ENCODE measurements at places on chromosomes 16 and 17. TPM values are rescaled to one million over a fixed set of nuclear protein-coding genes. Genes with fewer than 3 reads are reported as not detected.

The KRTAP4-9 gene
- not detected for total RNA-seq

The FAM20A gene
- not detected for total RNA-seq

The PYY gene
- total RNA-seq, result not detected

The KRT36 gene
- not detected for total RNA-seq

The CIITA gene
- 738 TPM for total RNA-seq

The SLC5A10 gene
- total RNA-seq, result not detected

- no peak for DNase-seq
Measured at GRCh38 chr17:41065829-41066624, at the start of gene KRTAP2-4. Gene KRTAP2-4 (minus strand): TSS chr17:41065879. CDS start chr17:41065845, 34 bp downstream.

GRCh38 chr17:2985318-2985717 is 78.1 kb downstream of the OR1D5 start:
- DNase-seq, result no peak

- DNase-seq, result no peak
Measured at GRCh38 chr17:51914577-51914976, 243.9 kb downstream of the CA10 start.

DNA sequence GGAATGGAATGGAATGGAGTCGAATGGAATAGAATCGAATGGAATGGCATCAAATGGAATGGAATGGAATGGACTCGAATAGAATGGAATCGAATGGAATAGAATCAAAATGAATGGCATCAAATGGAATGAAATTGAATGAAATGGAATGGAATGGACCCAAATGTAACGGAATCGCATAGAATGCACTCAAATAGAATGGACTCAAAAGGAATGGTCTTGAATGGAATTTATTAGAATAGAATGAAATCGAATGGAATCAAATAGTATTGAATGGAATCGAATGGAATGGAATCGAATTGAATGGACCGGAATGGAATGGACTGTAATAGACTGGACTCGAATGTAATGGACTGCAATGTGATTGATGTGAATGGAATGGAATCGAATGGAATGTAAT is 501.4 kb upstream of the WSB1 start:
- DNase-seq, result peak; percentile 9

DNA sequence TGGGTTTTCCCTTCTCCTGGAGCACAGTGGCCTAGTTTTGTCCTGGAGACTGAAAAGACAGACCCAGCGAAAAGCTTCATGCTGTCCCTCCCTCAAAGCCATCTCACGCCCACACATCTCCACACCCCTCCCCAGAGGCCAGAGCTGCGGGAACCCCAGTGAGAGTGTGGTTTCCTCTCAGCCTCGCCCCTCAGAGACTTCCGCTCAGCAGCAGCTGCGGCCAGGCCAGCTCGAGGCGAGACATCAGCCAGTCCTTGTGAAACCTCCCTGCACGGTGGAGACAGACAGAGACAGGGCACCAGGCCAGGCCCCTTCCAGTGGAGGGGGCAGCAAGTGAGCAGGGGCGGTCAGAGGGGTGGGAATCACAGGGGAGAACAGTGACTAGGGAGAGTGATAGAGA is 77.0 kb upstream of the TNRC6C start:
- DNase-seq, result peak; percentile 91

DNA sequence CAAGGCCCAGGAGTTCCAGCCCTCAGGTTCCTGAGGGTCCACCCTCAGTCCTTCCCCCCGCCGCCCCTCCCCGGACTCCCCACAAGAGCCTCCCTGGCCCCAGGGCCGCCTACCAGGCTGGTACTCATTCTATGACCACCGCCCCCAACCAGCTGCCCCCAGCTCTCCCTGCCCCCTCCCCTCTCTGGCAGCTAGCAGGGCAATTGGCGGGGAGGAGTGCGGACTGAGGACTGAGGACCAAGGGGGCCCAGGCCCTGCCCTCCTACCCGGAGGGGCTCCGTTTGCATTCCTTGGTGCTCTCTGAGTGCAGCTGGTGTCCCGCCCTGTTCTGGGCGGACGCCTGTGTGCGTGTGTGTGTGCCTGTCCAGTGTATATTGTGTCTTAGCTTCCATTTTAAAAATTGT is 19.1 kb downstream of the UNC13D start:
- DNase-seq, result no peak

DNA sequence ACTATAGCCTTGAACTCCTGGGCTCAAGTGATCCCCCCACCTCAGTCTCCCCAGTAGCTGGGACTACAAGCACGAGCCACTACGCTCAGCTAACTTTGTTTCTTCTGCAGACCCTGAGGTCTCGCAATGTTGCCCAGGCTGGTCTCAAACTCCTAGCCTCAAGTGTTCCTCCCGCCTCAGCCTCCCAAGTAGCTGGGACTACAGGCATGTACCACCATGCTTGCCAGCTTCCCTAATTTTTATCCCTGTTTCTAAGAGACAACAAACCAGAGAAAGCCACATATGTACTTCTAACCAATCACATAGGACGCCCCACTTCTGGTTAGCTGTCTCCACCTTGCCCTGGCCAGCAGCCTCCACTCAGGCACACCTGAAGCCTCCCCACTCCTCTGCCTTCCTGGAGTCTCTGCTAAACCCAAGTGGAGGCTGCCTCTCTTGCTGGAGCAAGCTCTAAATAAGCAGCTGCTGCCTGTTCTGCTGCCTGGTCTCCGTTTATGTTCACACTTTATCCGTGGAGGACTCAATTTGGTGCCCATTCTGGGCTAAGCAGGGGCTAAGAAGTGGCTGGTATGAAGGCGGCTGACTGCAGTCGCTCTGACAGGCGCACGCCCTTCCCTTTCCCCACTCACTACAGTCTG is 24.7 kb downstream of the NSMCE1 start:
- DNase-seq, result no peak

- DNase-seq, result no peak
Measured at GRCh38 chr17:63440127-63440769, 5.9 kb downstream of the CYB561 start.

DNA sequence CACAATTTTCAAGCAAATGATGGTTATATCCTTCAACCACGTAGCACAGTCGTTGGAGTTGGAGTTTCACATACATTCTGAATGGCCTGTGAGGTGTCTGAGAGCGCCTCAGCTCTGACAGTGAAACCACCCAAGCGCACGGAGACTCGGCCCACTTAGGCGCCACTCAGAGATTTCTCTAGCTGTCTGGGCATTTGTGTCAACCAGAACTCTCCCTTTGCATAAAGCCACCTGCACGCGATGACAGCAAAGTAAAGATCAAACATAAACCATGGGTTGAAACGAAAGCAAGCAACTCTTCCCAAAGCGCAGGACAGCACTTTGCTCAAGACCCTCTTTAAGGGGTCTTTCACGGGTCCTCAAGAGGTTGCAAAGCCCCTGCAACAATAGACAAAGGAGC is 533 bp downstream of the SLC6A4 start:
- DNase-seq, result no peak

DNA sequence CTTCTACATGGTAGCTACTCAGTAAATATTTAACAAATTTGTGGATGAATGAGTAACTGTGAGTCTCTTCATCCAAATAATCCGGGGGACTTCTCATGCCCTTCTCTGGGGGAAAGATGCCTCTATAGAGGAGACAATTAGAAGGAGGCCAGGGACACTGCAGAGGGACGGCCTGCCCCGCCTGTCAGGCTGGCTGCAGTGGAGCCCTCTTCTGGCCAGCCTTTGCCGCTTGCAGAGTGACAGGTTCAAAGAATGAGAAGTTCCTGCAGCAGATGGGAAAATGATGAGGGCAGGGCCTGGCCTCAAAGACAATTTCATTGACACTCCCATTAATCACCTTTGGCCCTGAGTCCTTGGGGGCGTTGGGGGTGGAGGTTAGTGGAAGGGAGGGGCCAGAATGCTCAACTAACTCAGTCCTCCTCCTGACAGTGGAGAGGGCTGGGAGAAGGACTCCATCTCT is 339.0 kb downstream of the MAF start:
- no peak for DNase-seq

- DNase-seq, result no peak
Measured at GRCh38 chr17:77735566-77736198, 222.8 kb upstream of the TNRC6C start.

DNA sequence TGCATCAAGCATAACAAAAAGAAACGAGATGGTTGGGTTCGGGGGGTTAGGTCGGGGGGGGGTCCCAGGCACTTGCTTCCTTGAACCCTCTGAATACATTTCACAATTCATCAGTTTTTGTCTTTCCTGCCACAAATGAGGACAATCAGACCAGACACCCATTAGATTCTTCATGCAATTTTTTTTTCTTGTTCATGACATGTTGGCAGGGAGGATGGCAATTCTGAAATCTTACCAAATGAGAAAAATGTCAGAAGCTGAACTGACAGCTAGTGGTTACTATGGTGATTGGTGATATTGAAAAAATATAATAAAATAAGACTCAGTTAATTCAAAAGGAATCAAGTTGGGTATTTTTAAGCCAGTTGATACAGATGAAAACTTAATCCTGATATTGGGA is 419.5 kb upstream of the PSMD7 start:
- DNase-seq, result no peak

DNA sequence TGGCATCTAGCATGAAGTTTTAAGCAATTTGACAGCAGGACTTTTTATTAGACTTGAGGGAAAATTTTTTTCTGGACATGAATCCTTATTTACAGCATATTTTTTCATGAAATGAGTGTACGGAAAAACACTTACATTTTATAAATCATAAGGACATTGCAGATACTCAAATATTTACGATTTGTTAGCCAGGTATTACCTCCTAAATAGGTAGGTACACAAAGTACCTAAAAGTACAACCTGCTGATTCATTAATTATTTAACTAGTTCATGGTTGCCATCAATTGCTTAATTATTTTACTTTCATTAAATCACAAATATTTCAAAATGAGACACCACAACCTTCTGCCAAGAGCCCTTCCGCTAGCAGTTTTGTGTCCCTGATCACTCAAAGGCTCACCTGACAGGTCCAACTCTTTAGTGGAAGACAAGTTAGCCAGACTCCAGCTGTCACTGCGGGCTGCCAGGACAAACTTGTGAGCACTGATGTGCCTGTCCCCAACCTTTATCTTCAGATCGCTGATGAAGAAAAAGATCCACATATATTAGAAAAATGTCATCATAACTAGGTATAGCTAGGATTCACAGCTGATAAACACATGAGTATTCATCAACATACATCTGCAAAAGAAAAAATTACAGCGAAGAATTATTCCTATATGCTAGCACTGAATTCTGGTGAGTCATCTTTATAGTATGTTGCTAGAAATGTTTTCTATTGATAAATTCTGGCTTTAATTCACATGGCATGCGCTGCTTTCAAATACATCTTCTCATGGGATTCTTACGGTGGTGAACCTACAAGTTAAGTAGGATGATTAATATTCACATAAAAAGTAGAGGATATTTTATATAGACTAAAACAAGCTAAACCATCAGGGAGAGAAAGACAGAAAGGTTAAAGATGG is 28.2 kb downstream of the ANKFY1 start:
- DNase-seq, result no peak

DNA sequence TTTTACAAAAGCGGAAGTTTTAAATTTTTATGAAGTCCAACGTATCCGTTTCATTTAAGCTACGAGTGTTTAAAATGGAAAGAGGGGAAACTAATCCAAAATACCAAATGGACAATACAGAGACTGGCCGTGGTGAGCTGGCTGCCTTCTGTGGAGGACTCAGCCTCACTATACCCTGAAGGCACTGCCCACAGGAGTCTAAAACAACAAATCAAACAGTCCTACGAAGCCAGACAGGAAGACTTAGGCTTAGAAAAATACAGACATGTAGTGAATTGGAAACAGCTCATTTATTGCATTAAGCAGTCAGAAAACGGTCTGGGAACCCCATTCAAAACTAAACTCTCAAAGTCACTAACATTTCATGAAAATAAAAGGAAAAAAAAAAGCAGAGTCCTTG is 75.1 kb downstream of the CYTH1 start:
- no peak for DNase-seq

- no peak for DNase-seq
Measured at GRCh38 chr17:45982791-45983613, 16.0 kb upstream of the STH start.

All from B cell (primary cell).